ENCODE measurements at places on chromosomes 7 and 10.

- DNase-seq, result peak; percentile 24
These were observed 9.4 kb downstream of the WBP1L start for GRCh38 chr10:102752934-102753664.

DNA sequence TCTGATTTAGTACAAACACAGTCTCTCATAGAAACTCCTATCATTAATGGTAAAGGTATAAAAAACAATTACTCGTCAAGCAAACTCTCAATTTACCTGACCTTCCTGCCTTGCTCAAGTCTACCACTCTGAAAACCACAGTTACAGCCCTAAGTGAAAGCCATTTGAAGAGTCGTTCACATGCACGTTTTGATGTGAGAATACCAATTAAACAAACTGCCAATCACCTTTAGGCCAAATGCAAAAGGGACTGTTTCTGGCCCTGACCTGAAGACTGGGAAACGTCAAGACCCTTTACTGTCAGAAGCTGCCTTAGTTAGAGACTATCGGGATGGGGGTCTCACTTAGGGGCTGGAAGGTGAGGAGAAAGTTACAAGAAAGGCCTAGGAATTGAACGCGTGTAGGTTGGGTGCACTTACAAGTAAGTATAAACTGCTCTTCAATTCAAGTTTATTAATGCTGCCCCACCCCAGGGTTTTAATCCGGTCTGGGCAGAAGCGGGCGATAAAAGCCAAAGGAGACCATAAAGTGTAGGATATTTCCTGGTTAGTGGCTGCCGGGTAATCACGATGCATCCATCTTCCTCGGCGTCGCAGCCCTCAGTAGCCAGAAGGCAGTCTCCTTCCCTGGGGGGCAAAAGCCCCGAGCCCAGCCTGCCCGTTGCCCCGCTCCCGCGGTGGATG lies 935 bp downstream of the TM9SF3 start:
- no peak for DNase-seq

GRCh38 chr10:16988900-16989299 lies 140.7 kb downstream of the CUBN start:
- no peak for DNase-seq

- no peak for DNase-seq
These were observed 82.6 kb upstream of the PRKG1 start for GRCh38 chr10:50991456-50992355.

DNA sequence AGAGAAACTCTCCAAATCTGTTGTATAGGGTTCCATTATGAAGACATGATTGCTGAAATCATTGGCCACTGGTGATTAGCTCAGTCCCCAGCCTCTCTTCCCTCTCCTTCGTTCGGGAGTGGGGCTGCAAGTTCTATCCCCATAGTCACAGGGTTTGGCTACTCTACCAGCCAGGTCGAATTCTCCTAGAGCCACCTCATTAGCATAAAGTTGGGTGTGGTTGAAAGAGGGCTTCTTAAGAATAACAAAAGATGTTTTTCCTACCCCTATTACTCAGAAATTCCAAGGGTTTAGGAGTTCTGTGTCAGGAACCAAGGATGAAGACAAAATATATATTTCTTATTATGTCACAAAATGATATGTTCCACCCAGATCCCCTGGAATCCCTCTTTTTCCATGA lies 166.2 kb upstream of the YAE1 start:
- DNase-seq, result no peak

DNA sequence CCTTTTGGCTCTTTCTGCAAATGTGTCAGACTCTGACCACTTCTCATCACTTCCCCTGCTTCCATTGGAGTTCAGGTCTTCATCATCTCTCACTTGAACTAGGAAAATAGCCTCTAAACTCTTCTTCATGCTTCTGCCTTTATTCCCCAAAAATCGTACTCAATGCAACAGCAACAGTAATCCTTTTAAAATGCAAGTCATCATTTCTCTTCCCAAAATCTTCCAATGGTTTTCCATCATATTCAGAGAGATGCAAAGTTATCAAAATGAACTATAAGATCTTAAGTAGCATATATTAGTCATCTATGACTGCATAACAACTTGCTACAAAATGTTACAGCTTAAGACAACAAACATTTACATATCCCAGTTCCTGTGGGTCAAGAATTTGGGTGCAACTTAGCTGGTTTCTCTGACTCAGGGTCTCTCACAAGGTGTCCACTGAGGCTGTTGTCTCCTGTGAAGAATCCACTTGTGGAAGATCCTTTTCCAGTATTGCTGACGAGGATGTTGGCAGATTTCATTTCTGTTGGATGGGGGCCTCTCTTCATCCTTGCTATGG lies 31.0 kb upstream of the ETV1 start:
- DNase-seq, result no peak

DNA sequence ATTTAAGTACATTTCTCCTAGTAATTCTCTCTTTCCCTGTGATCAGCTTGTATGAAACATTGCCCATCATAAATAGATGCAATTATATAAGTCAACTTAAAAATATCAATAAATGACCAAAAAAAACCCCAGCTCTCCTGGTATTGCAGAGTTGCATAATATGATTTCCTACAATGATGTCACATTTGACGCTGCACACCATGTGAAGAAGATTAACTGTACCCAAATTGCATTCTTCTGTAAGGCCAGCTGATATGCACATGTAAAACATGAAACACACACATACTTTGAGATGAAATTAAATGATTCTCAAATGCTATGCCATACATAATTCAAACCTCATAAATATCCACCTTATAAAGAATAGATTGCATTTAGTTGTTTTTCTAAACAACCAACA lies 115.5 kb downstream of the AGMO start:
- DNase-seq, result no peak

DNA sequence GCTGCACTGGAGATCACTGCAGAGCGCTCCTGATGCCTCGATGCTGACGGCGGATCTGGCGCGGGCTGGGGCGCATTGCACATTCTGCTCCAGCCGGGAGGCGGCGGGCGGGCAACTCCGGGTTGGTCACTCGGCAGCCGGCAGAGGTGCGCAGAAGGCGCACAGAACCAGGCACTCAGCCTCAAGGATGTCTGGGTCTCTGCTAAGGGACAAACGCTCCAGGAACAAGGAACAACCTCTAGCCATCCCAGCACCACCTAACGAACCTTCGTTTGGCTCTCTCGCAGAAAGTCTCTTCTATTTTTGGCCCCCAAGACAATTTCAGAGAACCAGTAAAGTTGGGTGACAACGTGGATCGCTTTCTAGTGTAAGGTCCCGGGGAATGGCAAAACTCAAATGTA lies 254.6 kb downstream of the OTUD1 start:
- no peak for DNase-seq

DNA sequence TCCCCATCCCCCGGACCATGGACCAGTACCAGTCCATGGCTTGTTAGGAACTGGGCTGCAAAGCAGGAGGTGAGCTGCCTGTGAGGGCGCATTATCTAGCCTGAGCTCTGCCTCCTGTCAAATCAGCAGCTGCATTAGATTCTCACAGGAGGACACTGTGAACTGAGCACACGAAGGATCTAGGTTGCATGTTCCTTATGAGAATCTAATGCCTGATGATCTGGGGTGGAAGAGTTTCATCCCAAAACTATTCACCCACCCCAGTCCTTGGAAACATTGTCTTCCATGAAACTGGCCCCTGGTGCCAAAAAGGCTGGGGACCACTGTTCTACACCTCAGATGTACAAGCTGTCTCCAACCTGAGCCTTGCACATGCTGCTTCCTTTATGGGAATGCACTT lies 24.1 kb upstream of the JMJD1C start:
- DNase-seq, result no peak

GRCh38 chr10:16437540-16437894 lies 707 bp downstream of the PTER start:
- no peak for DNase-seq

- no peak for DNase-seq
These were observed 20.8 kb downstream of the VSIR start for GRCh38 chr10:71752391-71753090.

- no peak for DNase-seq
These were observed 5.8 kb downstream of the CALHM3 start for GRCh38 chr10:103473261-103473671.

DNA sequence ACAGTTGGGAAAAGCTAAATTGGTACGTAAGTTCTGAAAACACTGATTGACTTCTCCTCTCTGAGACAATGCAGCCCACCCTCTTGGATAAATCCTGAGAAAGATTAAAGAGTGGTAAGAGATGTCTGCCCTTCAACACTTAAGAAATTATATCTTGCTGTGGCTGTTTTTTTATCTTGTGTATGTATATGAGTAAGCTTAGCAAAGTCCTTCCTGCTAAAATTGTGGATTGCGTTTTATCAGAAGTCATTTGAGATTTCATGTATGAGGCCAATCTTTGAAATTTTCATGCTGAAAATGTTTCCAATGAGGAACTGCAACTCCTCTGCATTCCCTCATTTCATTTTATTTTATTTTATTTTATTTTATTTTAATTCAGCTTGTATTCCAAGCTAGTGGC lies 106.2 kb upstream of the INHBA start:
- DNase-seq, result no peak

GRCh38 chr10:79020605-79021004 lies 48.2 kb upstream of the ZMIZ1 start:
- no peak for DNase-seq

GRCh38 chr7:3154317-3154716 lies 110.7 kb upstream of the CARD11 start:
- DNase-seq, result no peak

GRCh38 chr10:74305730-74306129 lies 154.7 kb downstream of the ADK start:
- DNase-seq, result no peak

GRCh38 chr10:95693071-95693667 lies 558 bp downstream of the TCTN3 start:
- no peak for DNase-seq

DNA sequence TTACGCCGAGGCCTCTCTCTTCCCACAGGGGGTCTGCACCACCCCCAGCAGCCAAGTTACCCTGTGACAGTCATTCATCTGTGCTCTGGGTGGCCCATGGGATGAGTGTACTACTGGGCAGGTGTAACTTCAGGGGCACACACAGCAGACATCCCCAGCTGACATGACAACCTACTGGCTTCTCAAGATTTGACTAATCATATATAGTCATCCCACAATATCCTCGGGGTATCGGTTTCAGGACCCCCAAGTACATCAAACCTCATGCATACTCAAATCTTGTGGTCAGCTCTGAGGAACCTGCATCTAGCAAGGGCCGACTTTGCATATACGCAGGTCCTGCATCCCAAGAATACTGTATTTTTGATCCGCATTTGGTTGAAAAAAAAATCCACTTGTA lies 336.9 kb upstream of the C7orf33 start:
- no peak for DNase-seq

GRCh38 chr10:4069491-4069890 lies 284.5 kb upstream of the KLF6 start:
- peak; percentile 17 for DNase-seq

GRCh38 chr10:91206837-91207474 lies 13.5 kb upstream of the PCGF5 start:
- no peak for DNase-seq

GRCh38 chr10:42755028-42755451 lies 27.6 kb upstream of the BMS1 start:
- DNase-seq, result no peak

- peak; percentile 34 for DNase-seq
These were observed 23.4 kb downstream of the MAD1L1 start for GRCh38 chr7:2209146-2209960.

DNA sequence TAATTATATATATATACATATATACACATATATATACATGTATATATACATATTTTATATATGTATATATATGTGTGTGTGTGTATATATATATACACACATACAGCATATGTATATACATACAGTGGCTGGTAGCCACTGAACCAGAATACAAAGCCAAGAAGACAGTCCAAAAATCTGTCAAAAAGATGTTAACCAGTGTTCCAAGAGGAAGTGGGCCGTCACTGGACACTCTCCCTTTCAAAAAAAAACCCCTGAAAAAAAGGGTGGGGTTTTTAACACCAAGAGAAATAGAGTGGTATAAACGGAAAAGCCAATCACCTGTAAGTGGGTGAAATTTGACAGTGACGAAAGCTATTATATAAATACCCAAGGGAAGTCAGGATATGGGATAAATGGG lies 31.1 kb upstream of the C1GALT1 start:
- DNase-seq, result no peak

- DNase-seq, result no peak
These were observed 269.0 kb downstream of the ARHGAP12 start for GRCh38 chr10:31659665-31660064.

GRCh38 chr7:75854233-75854632 lies 24.6 kb upstream of the RHBDD2 start:
- DNase-seq, result peak; percentile 79

DNA sequence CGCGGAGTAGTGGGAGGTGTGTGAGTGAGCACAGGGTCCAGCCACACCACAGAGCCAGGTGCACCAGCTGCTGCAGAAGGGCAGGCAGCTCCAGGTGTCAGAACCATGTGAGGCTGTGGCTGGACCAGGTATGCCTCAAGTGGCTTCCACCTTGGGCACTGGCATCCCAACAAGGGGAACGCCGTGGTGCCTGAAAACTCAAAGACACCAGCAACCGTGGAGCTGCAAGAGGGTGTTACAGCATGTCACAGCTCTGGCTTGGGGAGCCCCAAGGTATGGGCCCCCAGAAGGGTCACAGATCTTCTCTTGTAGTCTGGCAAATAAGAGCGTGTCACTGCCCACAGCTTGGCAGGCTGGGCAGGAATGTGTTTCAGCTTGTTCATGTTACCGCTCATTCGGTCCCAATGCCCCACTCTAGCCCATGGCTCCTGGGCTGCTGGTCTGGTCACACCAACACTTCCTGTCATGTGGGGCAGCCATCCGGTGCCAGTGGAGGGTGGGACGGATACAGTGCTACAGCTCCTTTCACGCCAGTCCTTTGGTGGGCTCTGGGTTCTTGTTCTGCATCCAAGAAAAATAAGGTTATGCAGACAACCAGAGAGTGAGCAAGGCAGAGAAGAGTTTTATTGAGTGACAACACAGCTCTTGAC lies 29.8 kb downstream of the STRA8 start:
- DNase-seq, result no peak

DNA sequence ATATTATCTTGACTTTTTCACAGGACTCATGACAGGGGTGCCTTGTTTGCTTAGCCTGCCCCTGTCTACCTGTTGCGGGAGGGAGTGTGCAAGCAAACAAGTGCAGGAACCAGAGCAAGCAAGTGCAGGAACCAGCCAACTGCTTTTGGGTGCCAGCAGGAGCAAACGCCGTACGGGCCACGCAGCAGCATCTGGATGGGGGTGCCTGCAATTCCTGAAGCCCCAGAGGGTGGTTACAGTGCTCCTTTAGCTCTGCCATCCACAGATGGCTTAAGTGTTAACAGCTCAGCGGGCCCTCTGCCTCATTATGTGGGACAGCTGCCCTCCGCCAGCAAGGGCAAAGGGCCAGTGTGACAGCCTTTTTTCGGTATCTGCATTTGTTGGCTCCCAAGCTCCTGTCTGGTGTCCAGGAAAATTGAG lies 83.5 kb downstream of the MICU1 start:
- no peak for DNase-seq

- DNase-seq, result no peak
These were observed 730.9 kb downstream of the GRID1 start for GRCh38 chr10:85635650-85636049.

All from NCI-H226 (cell line).